ENCODE measurements at places on chromosomes 1 and 21.

- no peak for DNase-seq
These were observed 1.2 kb upstream of the LUZP1 start for GRCh38 chr1:23169727-23170335.

DNA sequence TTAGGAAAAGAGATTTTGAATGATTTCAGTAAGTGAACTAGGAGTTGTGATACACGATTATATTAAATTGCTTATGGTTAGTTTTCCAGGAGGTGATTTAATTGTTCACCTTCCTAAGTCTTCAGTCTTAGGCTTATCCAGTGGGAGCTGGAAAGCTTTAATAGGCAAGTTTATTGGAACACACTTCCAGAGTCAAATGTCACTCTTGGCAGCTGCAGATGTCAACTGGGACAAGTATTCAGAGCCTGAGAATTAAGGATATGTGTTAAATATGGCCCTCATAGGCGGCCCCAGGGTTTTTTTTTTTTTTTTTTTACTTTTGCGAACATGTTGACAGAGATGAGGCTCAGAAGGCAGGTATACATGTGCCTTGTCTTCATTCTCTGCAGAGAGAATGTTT is 29.2 kb downstream of the UCK2 start:
- DNase-seq, result no peak

DNA sequence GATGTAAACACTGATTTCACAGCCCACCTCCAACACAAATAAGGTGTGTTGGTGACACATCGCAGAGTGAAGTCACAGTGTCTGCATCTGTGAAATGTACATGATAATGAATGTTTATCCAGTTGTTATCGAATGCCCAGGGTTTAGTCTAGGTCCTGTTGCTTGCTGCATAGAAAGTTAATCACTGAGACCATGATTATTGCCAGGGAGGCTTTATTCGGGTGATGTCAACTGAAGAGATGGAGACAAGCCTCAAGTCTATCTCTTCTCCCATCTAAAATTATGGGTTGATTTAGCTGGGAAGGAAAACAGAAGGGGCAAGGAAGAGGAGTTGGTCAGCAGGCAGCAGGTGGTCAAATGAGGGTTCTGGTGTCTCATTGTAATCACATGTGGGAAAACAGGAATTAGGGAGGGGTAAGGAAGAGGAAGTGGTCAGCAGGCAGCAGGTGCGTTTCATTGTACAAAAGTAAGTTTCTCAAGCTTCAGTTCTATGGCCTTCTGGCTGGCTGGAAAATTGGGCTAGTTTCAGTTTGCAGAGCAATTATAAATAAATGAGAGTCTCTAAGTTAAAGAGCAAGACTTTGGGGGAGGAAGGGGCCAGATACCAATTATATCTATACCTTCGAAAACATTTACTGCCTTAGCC is 146.3 kb upstream of the DNAH14 start:
- DNase-seq, result no peak

- DNase-seq, result no peak
These were observed 2.0 kb downstream of the CAMSAP2 start for GRCh38 chr1:200740571-200741208.

DNA sequence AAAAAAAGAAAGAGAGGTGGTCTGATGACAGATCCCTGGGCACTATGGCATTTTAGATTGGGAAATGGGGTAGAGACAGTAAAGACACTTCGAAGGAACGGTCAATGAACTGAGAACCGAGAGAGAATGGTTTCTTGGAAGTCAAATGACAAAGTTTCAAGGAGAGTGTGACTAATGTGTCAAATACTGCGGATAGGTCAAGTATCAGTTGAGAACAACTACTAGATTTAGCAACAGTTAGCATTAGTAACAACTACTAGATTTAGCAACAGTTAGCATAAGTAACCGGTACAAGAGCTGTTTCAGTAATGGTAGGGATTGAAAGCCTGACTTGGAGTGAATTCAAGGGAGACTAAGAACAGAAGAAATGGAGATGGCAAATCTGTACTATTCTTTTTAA is 35.0 kb downstream of the UROD start:
- no peak for DNase-seq

- DNase-seq, result no peak
These were observed 37.0 kb downstream of the TM2D1 start for GRCh38 chr1:61687901-61688300.

GRCh38 chr1:63134501-63135173 is 187.7 kb upstream of the FOXD3 start:
- DNase-seq, result no peak

DNA sequence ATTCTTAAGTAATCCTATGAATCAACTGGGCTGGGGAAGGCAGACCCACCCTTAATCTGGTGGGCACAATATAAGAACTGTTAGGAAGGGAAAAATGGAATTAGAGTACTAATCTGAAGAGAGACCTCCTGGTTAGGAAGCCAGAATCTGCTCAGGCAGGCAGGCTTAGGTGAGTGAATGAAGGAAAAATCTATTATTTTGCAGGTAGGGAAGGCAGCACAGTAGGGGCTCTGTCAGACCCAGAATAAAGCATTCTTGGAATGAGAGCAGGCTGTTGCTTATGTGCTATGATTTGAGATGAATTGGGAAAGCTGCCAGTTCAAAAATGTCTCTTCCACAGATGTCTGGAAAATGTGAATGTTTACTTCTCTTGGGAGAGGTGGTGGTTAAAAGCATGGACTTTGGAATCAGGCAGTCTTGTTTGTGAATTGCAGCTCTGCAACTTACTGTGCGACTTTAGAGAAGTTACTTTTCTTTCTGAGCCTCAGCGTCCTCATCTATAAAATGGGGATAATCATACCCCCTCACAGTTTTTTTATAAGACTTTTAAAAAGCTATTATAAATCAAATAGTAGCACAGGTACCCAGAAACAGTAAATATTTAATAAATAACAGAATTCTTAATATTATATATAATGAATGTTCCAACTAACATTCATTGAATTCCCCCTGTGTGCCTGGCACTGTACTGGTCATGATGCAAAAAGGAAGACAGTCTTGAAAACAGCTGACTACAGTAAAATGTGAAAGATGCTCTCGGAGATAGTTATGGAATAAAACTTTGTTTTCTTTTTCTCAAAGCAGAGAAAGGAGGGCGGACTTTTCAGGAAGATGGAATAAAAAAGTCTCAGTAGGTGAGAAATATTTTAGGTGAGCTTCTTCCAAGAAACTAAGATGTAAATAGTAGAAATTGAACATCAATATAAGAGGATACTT is 15.3 kb upstream of the ZNF644 start:
- no peak for DNase-seq

- DNase-seq, result no peak
These were observed 510 bp upstream of the UBIAD1 start for GRCh38 chr1:11272544-11272831.

DNA sequence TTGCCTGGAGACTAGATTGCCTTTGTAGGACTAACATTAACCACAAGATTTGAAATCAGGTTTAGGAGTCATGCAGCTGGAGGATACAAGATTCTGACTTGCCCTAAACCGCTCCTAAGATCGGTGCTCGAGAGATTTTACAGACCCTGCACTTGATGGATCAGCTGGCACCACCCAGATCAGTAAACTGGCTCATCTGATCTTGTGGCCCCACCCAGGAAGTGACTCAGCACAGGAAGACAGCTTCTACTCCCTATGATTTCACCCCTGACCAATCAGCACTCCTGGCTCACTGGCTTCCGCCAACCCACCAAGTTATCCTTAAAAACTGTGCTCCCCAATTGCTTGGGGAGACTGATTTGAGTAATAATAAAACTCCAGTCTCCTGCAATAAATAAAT is 876 bp upstream of the CATSPERE start:
- no peak for DNase-seq

DNA sequence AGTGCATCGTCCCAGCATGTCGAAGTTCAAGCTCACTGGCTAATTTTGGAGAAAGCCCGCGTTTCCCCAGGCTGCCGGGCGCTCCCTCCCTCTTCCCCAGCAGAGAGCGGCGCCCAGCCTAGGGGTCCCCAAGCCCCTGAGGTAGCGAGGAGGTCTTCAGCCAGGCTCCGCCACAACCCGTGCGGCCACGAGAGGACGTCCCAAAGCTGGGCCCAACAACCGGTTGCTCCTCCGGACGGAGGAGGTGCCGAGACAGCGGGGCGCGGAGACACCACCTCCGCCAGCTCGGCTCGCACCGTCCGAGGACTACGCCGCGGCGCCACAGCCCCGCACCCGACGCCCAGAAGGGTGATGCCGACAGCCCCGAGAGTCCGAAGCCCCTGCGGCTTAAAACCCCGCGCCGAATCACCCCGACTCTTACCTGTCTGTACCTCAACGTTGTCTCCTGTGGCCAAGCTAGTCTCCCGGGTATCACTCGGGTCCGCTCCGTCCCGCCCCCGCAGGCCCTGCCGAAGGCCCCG is at the start of gene DENND2C:
DENND2C (minus strand) TSS at position 488 of the 521 bp plus-strand sequence. CDS start 44,065 bp downstream, outside the sequence.
- no peak for DNase-seq
